ENCODE measurements at places on chromosomes 13 and 19.

GRCh38 chr13:113152984-113153809, 5.3 kb upstream of the PROZ start:
- DNase-seq, result peak; percentile 25

GRCh38 chr13:87821512-87821911, 150.3 kb downstream of the SLITRK5 start:
- DNase-seq, result no peak

DNA sequence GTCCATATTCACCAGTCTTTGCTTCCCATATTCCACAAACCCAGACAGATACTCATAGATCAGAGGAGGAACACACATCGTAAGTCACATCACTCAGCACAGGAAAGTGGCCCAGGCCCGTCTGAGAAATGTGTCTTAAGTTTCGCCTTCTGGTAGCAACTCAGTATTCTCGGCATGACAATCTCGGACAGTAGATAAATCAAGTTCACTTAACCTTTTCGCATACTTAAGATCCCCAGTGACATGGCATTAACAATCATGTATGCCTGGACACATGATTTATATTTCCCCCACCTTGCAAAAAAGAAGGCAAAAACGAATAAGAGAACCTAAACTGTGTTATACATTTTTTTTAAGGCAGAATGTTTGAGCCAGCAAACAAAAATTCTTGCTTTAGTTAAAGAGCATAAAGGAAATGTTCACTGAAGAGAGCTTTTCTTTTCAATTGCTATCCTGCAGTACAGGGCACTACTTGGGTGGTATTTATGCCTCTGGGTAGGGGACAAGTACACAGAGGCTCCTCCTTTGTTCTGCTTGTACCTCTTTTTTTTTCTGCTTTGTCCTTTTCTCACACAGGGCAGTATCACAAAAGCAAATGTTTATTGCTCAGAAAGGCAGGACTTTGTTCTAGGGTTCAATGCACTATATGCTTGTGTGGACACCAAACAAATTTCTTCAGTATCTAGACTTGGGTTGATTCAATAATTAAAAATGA, 360.6 kb downstream of the TDRD3 start:
- no peak for DNase-seq

GRCh38 chr13:111573801-111574200, 253.4 kb downstream of the TEX29 start:
- no peak for DNase-seq

GRCh38 chr13:32408296-32409000, 19.5 kb downstream of the N4BP2L1 start:
- peak; percentile 87 for DNase-seq

DNA sequence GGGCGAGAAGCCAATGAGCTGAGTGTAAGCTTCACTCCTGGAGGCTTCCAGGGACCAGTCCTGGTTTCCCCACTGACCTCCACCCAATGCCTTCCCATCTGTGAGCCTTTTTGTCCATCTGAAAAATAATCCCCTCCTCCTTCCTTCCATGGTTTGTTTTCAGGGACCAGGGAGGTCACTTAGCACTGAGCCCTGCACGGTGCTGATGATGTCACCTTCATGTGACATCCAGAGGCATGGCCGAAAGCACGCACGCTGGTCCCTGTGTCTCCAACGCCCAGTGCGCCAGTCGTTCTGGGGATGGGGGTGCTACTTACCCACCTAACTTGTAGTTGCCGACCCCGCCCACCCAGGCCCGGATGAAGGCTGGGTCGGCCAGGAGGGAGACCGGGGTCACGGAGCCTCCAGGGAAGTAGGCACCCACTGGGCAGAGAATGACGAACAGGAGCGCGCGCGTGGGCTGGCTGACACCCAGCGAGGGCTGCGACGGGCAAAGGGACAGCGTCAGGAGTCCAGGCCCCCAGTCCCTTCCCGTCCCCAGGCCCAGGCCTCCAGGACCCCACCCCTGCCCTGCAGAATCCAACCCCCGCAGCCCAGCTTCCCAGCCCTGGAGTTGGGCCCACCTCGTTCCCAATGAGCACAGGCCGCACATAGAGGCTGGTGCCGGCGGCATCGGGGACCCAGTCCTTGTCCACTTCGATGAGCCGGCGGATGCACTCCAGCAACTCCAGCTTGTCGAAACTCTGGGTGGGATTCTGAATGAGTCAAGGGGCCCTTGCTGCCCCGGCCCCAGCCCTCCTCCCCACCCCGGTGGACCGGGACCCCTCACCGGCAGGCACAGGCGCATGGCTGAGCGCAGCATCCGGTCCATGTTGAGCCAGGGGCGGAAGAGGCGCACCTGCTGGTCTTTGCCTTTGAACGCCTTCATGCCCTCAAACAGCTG, 11.2 kb downstream of the BCAT2 start:
- no peak for DNase-seq

DNA sequence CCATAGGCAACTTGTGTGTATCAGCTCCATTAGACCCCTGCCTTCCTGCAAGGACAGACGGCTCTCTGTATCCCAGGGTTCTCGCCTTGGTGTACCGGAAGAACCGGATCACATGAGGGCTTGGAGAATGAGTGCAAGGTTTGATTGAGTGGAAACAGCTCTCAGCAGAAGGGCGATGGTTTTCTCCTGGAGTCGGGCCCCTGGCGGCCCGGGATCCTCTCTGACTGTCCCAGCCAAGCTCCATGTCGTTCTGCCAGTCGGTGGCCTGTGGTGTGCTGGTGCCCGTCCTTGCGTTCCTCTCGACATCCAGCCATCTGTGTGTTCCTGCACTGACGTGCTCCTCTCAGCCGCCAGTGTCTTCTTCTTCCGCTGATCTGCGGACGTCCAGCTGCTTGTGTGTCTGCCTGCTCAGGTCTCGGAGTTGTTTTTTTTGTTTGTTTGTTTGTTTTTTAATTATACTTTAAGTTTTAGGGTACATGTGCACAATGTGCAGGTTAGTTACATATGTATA, 16.1 kb downstream of the LILRB1 start:
- no peak for DNase-seq

DNA sequence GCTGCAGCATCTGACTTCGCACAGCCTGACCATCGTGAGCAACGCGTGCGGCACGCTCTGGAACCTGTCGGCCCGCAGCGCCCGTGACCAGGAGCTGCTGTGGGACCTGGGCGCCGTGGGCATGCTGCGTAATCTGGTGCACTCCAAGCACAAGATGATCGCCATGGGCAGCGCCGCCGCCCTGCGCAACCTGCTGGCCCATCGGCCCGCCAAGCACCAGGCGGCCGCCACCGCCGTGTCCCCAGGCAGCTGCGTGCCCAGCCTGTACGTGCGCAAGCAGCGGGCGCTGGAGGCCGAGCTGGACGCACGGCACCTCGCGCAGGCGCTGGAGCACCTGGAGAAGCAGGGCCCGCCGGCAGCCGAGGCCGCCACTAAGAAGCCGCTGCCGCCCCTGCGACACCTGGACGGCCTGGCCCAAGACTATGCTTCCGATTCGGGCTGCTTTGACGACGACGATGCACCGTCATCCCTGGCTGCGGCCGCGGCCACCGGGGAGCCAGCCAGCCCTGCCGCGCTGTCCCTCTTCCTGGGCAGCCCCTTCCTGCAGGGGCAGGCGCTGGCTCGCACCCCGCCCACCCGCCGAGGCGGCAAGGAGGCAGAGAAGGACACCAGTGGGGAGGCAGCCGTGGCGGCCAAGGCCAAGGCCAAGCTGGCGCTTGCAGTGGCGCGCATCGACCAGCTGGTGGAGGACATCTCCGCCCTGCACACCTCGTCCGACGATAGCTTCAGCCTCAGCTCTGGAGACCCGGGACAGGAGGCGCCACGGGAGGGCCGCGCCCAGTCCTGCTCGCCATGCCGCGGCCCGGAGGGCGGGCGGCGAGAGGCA, 13.6 kb downstream of the C19orf25 start:
- DNase-seq, result no peak

- peak; percentile 49 for DNase-seq
These were observed 2902.5 kb downstream of the PCDH9 start for GRCh38 chr13:64327505-64328194.

DNA sequence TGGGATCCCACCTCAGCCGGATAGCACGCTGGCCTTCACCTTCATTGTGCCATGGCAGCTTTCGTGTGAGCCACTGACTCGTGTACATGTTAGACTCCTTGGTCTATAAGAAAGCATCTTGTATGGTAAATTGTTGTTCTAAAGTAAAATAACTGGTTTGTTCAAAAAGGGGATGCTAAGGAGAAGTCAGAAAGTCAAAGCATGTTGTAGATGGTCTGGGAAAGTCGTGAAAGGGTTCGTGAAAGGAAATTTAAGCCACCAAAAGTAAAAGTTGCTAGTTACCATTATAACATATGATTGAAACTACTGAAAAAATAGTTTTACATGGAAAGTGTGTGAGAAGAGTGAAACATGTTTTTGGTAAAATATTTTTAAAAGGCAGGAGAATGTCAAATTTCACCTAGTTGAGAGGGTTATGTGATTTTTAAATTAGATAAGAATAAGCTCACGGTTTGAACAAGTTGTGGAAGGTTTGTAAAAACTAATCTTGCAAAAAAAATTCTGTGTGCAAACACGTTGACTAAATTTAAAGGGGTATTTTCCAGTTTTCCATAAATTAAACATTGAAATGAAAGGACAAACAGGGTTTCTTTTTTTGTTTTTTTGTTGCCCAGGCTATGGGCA, 23.4 kb downstream of the DPRX start:
- DNase-seq, result no peak

- DNase-seq, result peak; percentile 100
These were observed at the start of the genes IRGQ and ZNF576 for GRCh38 chr19:43595999-43596841. IRGQ (minus strand) TSS chr19:43596134; CDS start chr19:43595338, 796 bp downstream. ZNF576 (plus strand) TSS chr19:43596595; CDS start chr19:43597109, 514 bp downstream.

DNA sequence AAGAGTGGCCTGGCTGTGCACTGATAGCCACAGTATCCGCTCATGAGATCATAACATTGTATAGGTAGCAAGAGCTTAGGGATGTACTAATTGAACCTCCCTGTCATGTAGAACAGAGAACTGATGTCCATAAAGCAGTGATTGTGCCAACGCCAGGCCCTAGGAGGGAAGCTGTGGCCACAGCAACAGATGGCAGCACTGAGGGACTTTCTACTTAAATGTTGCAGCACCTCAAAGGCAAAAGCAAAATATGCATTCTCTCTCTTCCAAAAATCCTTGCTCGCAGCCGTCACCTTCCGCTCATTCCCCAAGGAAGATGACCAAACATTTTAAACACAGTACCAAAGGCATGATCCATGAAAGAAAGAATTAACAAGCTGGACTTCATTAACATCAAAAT, 32.3 kb downstream of the COL4A1 start:
- no peak for DNase-seq

DNA sequence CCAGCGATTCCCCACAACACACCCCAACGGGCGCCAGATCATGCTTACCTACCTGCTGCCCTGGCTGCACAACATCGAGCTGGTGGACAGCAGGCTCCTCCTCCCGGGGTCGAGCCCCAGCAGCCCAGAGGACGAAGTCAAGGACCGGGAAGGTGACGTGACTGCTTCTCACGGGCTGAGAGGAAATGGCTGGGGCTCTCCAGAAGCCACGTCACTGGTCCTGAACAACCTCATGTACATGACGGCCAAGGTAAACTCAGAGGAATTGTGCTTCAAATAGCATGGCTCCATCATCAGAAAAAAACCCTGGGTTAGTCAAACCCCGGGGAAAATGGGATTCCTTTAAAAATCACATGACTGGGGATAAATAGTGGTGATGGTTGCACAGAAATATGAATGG, 106.3 kb downstream of the ZAR1L start:
- DNase-seq, result no peak

DNA sequence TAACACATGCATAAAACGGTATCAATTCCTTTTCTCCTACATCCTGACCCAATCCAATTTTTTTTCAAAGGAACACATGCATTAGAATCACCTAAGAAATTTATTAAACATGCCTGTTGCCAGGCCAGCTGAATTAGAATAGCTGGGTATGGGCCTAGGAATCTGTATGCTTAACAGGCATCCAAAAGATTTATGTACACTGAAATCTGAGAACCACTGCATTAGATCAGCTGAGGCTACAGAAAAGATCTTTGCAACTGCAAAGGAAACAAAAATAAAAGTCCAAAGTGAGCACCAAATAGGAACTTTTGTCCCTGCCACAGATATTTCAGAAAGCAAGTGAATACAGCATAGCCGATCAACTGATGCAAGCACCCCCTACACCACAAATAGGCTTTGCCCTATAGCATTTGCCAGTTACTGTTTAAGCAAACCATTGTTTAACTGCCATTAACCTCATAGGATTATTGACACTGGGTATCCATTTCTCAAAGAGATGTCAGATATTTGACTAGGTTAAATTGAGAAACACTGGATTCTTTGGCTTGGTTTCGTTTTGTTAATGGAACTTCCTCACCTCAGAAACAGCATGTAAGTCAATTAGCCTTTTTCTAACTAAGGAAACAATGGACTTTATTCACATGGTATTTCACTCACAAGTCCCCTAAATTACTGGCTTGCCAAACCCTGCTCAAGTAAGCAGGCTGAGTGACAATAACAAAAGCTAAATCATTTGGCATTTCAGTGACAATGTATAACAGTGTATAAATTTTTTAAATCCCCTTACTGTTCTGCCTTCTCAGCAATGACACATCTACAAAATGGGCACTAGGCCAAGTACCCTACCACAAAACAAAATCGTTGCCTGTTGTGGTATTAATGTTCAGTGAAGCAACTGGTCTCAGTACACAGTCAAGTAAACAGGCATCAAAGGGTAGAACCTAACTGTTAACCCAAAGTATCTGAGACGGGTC, 67.8 kb downstream of the SUCLA2 start:
- peak; percentile 36 for DNase-seq

GRCh38 chr19:1266129-1266915, 2.8 kb upstream of the CIRBP start:
- peak; percentile 92 for DNase-seq

DNA sequence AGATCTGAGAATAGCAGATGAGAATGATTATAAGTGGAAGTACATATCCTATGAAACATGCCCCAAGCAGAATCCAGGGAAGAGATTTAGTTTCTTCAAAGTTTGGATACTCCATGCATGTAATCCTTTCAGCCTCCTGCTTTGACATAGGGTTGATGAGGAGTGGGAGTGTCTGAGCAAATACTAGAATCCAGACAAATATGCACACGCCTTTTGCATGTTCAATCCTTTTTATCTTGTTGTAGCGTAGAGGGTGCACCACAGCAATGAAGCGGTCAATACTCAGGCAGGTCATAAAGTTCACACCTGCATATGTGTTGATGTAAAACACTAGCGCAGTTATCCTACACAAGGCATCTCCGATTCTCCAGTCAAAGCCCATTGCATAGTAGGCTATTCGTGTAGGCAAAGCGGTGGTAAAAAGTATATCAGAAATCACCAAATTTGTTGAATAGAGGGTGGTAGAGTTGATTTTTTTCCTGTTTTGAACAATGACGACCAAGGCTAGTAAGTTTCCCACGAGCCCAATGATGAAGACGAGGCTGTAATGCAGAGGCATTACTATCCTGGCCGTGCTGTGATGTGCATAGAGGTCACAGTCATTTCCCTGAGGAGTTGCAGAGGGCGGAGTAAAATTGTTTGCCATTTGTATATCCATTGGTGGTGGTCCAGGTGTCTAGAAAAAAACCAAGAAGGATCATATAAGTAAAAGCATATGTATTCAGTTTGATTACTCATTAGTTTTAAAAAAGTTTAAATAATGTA, 11.5 kb downstream of the GPR183 start:
- no peak for DNase-seq
